Hematopoietic multipotent progenitor cell treated with erythropoietin and hydrocortisone succinate and interleukin-3 and kit ligand, for 8 days (in vitro differentiated cells): ENCODE measurements at places on chromosomes 13 and 19.

DNA sequence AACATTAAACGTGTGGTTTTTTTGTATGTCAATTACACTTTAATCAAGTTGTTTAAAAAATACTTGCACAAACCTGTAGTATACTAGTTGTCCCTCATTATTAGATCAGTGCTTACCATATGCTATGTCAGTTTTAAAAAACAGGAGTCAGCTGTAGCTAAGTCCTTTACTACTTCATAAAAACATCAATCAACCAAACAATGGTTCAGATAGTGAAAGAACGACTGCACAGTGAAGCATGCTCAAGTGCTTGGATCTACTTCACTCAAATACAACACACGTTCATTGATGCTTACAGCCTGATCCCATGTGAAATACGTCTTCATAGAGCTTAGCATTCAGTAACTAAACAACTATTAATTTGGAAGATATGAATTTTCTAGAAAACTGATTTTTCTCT, 225.0 kb downstream of the FGF14 start:
- DNase-seq: no peak

- no peak for DNase-seq
Observed at GRCh38 chr13:109917422-109917821, 131.0 kb upstream of the IRS2 start.

GRCh38 chr13:24540236-24541126, 27.9 kb upstream of the PARP4 start:
- DNase-seq: peak; percentile 10

GRCh38 chr19:45506246-45506988, 862 bp upstream of the VASP start:
- DNase-seq: peak; percentile 91

GRCh38 chr13:106318941-106319411, 216.5 kb downstream of the EFNB2 start:
- no peak for DNase-seq

- peak; percentile 64 for DNase-seq
Observed at GRCh38 chr19:45863840-45864628, at the start of gene FOXA3. TSS of gene FOXA3 (plus strand) at chr19:45864326. CDS start at chr19:45864457, 131 bp downstream.

- no peak for DNase-seq
Observed at GRCh38 chr13:69793783-69794453, 313.7 kb upstream of the ATXN8OS start.

GRCh38 chr19:1015782-1016646, 4.9 kb downstream of the TMEM259 start:
- no peak for DNase-seq

GRCh38 chr13:51714663-51715168, 89.2 kb downstream of the DHRS12 start:
- no peak for DNase-seq

- DNase-seq: no peak
Observed at GRCh38 chr19:40279761-40280607, 5.2 kb downstream of the AKT2 start.

- DNase-seq: no peak
Observed at GRCh38 chr19:51150627-51151026, 8.5 kb downstream of the SIGLEC7 start.

DNA sequence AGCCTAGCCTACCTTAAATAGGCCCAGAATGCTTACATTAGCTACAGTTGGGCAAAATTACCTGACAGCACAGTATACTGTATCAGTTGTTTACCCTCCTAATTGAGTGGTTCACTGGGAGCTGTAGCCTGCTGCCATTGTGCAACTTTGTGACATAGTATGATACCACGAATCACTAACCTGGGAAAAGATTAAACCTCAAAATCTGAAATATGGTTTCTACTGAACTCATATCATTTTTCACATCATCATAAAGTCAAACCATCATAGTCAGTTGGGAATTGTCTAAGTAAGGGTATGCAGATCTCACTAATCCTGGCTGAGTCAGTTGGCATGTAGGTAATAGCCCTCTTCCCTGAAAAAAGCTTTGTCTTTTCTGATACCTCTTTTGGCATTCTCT, 9.2 kb downstream of the PAN3 start:
- DNase-seq: no peak
